Activated naive CD4-positive, alpha-beta T cell treated with anti-CD3 and anti-CD28 coated beads, Interleukin-2, amount 10 ng/mL, durations not matched to agents 7 days and 5 days (primary cell): ENCODE measurements at places on chromosomes 6 and 20.

- DNase-seq, result no peak
Measured at GRCh38 chr6:53929041-53929820, 134.4 kb downstream of the LRRC1 start.

DNA sequence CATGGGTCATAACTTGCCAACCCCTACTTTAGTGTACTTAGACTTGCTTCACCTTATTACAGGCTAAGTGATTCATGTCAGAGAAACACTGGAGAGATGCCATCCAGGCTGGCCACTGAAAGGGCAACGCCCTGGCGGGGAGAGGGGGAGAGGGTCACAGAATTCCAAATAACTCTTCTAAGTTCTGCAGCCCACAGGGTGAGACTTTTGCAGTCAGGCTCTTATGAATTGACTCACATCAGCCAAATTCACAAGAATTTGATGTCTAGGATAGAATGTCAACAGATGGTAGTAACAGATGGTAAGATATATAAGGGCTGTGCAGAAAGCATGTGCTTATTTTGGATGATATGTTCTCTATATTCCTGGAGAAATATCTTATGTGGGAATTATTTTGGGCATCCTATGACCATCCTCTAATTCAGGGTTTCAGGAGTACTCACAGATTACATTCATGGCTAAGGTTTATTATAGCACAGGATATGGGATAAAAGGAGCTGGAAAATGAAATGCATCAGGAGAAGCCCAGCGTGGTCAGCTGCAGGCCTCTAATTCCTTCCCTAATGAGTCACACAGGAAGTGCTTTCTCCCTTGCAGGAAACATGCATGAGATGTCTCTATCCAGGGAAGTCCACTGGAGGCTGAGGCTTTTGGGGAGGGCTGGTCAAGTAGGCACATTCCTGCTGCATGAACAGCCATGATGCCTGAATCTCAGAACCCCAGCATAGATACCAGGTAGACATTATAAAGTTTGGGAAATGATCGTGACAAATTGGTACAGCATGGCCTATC, 58.7 kb upstream of the RIN2 start:
- no peak for DNase-seq

DNA sequence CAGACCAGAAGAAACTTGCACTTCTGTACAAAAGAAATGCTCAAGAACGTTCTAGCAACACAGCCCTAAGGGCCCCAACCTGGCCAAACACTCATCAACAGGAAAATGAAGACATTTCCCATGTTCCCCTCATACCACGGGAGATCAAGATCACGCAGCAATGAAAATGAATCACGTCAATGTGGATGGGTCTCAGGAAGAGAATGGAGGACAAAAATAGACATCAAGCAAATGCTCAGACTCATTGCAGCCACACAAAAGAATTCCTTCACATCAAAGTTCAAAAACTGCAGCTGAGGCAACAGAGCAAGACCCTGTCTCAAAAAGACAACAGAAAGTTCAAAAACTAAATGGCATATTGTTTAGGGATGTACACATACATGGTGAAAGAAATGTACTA, 18.1 kb downstream of the ULBP3 start:
- DNase-seq, result no peak

- no peak for DNase-seq
Measured at GRCh38 chr6:137666202-137666774, 172.1 kb upstream of the OLIG3 start.

DNA sequence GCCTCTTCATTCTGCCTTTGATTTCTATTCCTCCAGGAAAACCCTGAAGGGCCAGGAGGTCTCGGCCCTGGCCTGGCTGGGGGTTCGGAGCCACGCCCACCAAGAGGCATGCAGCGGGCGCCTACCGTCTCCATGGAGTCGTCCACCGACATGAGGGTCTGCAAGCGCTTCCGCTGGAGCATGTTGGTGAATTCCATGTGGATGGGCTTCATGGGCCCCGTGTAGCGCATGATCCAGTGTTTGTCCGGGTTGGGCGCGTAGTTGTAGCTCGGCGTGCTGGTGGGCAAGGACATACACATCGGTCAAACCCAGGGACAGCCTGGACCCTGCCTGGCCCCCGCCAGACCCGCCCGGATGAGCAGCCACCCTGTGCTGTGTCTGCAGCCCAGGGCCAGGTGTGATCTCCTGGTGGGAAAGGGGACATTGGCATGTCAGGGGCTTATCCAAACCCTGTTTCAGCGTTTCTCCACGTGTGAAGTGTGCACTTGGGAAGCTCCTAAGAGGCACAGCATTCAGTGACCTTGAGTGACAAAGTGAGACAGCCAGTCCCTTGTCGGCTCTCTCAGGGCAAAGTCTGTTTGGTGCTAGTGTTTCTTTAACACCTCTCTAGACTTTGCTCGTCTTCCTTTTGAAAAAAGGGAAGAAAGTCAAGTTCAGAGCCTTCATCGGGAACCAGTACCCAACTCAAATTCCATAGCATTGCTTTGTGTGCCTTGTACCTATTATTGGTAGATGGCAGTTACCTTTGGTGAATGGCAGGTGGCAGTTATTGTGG, 100.8 kb downstream of the SULF2 start:
- no peak for DNase-seq

DNA sequence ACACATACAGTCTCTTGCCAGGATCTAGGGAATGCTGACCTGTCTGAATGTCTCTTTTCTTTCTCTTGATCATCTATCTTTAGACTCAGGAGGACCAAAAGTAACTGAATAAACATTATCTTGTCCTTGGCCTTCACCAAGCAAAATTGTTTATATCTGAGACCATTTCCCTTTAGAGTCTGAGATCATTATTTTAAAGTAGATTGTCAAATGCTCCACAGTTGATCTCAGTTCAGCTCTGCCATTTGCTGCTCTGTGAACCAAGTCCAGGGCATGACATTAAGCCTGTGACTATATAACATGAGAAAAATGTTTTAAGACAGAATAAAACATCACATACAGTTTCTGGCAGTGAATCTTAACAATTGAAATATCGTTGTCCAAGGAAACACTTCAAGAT, 148.3 kb upstream of the NRSN1 start:
- DNase-seq, result no peak

DNA sequence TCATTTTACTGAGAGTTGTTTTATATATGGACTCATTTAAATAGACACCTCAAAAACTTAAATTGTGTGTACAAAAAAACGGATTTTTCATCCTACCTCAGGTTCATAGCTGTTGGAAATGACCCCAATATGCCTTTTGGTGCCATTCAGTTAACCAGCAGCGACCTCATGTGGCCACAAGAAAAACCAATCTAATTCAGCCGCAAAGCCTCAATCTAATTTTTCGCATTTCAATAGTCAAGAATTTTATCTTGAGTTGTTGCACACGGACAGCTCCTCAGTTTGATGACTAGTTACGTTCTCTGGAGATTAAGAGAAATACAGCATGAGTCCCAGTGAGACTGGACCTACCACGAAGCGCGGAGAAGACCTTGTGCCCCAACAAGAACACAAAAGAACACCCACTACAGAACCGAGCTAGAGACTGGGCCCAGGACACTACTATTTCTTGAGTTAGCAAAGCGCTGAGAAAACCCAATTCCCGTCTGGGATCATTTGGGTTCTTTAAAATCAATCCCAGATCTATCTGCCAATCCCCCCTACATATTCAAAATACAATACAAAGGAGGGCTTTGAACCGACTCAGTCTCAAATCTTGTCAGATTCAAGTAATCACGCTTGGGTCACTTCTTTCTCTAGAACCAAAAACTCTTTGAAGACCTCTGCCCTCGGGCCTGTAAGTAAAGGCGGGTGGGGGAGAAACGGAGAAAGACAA, 1.1 kb downstream of the TCP11 start:
- peak; percentile 69 for DNase-seq

DNA sequence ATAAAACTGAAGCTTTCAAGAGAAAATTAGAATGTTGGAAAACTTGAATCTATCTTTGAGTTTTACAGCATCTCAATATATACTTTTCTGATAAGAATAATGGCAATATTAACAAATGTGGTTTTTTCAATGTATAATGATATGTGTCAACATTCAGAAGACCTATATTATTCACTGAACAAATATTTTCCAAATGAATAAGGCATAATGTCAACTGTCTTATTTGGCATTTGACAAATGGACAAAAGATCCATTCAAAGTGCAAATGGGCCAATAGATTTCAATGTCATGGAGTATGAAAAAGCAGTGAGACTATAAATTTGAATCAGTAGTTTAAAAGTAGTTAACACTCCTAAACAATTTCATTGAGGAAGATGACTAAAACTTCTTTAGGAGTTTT, 20.9 kb downstream of the LMBRD1 start:
- DNase-seq, result no peak

DNA sequence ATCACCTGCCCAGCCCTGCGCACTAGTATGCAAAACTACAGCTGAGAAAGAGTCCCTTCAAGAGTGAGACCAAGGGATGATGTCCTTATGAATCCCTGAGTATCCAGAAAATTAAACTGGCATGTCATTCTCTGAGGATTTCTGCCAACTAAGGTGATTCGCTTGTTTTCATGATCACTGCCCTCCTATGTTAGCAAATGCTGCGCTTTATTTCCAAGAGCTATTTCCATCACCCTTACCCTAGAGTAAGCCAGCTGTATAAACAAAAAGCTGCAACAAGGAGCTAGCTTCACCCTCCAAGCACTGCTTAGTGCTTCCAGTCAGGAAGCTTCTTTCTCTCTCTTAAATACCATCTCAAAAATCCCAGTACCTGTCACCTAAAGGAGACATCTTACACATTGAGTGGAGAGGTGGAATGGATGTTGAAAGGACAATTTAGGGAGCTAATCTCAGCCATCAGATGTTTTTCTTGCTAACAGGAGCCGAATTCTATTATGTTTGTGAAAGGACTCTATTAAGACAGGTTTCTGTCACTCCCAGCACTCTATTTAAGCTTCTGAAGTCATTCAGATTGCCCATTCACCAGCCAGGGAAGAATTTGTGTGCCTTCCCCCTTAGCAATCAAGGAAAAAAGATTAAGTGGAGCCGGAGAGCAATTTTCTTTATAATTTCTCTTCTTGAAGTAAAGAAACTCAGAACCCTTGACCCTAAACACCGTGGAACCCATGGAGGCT, 322.2 kb downstream of the NRN1 start:
- no peak for DNase-seq

GRCh38 chr20:4684837-4685413, 36.8 kb upstream of the PRND start:
- no peak for DNase-seq

DNA sequence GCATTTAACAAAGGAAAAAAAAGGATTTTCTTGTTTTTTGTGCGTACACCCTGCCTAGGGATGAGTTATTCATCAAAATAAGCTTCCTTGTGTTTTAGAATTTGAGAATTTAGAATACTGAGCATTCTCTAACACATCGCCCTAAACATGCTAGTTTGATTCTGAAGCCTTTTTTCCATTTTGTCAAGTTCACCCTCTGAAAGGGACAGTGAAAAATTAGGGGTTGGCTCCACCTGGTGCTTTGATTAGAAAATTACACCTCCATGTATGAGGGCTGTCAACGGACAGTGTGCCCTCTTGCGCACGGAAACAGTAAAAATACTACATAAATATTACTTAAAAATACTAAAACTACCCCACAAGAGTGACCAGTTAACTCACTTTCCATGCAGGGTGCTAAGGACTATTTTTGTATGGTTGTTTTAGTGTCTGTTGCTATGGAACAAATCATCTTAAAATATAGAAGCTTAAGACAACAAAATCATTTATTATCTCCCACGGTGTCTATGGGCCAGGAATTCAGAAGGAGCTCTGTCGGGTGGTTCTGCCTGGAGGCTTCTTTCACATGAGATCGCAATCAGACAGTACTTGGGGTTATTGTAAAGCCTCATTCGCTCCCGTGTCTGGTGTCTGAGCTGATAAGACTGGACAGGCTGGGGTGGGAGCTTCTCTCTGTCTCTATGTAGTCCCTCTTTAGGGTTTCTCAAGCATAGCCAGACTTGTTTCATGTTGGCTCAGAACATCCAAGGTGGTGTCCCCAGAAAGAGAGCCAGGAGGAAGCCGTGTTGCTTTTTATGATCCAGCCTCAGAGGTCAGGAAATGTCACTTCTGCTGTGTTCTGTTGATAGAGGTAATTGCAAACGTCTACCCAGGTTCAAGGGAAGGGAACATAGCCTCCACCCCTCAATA, 41.1 kb upstream of the TMEM170B start:
- peak; percentile 80 for DNase-seq

DNA sequence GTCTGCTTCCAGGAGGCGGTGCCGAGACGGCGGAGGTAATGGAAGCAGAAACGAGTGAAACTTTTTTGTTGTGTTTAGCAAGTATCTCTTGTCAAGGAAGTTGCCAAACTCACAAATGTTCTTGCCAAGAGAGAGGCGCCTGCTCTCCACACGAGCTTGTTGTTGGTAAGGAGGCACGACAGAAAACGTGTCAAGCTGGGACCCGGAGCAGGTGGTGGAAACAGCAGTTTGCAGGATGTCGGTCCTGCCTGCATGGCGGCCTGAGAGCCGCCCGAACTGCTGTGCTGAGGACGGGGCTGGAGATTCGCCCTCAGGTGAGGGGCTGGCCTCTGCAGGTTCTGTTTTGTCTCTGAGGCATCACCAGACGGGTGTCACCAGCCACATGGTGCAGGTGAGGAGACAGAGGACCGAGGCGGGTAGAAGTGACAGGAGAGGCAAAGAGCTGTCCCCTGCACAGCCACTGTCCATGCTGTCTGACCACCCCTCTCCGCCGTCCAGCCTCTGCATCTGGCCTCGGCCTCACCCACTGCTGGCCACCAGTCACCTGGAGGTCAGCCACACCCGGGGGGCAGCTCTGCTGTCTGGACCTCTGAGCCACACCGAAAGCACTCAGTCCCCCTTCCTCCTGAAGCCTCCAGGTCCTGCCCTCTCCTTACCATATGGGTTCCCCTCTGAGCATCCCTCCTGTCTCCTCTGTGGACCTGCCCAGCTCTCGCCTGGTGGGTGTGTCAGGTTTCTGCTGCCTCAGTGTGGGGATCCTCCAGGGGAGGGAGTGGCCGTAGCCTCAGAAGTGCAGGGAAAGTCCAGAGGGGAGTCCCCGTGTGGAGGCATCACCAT, 261.5 kb downstream of the TAF4 start:
- no peak for DNase-seq

DNA sequence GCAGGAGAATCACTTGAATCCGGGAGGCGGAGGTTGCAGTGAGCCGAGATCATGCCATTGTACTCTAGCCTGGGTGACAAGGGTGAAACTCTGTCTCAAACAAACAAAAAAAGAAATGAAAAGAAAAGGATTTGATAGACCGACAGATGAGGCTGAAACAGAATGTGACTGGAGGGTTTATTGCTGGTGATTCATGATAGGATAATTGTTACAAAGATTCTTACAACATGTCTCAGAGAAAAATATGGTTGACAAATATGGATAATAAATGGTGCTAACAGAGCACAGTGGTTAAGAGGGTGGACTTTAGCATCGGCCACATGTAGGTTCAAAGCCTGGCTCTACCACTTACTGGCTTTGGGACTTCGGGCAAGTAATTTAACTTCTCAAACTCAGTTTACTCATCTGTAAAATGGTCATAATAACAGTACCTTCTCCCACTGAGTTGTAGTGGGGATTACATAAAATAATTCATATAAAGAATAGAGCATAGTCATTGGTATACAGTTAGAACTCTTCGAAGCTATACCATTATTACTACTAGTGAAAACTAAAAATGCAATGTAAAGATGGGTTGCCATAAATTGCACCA, 131.9 kb downstream of the MAP3K7 start:
- DNase-seq, result no peak
